ENCODE measurements at places on chromosomes 12 and 14.

GRCh38 chr12:12899530-12900380, 8.4 kb downstream of the GPRC5A start:
- peak; percentile 58 for DNase-seq

DNA sequence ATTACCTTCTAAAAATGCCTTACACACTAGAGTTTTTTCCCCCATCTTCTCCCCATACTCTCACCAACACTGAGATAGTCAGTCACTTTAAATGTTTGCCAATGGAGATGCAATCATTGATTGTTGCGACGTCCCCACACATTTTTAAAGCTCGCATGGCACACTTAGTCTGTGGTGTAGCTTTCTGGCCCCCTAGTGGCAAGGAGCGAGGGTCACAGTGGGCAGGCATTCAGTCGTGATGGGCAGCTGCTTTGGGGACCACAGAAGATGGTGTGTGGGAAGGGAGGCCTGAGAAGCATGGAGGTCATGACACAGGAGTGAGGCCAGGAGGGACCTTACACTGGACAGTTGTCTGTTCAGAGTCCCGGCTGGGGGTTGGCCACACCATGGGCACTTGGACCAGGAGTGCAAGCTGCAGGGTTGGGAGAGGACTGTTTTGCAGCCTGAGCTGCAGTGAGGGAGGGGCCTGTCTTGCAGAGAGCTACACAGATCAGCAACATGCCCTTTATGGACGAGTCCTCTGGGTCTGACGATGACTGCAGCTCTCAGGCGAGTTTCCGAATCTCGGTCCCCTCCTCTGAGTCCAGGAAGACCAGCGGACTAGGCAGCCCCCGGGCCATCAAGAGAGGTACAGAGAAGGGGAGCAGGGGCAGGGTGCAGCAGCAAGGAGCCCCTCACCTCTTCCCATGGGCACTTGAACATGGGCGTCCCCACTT, 28.6 kb downstream of the PIGH start:
- peak; percentile 85 for DNase-seq

GRCh38 chr12:3155702-3156370, 78.7 kb downstream of the TSPAN9 start:
- no peak for DNase-seq

- no peak for DNase-seq
These were observed 60.1 kb upstream of the RFX4 start for GRCh38 chr12:106522708-106523107.

DNA sequence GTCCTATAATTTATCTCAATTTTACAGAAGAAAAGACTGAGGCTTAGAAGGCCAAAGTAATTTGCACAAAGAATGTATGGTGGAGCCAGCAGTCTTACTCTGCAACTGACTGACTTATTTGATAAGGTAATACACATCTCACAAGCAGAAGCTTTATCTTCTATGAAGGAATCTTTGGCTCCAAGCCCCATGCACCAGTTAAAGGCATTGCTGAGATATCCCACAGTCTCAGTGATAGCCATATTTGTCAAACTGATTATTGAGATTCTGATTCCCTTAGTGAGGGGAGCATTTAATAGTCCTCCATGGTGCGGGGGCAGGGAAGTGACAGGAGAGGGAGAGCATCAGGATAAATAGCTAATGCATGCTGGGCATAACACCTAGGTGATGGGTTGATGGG, 60.4 kb upstream of the GRIP1 start:
- DNase-seq: no peak

GRCh38 chr12:11460343-11461023, 65.1 kb upstream of the PRB2 start:
- DNase-seq: no peak

- DNase-seq: no peak
These were observed 186.0 kb upstream of the ABCD2 start for GRCh38 chr12:39805651-39806050.

DNA sequence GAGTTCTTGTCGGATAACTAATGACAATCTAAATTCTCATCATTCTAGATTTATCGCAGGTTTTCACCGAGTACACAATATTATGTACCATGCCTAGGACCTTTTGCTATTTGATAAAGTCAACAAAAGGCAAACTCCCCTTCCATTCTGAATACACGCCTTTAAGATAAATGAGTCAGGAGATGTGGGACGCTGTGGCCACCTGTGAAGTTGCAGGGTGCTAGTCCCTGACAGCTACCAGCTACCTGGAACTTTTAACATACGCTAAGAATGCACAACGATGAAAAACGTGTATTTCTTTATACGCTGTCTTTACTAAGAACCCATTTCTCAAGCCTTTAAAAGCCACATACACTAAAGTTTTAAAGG, 678 bp downstream of the MDM1 start:
- DNase-seq: no peak

DNA sequence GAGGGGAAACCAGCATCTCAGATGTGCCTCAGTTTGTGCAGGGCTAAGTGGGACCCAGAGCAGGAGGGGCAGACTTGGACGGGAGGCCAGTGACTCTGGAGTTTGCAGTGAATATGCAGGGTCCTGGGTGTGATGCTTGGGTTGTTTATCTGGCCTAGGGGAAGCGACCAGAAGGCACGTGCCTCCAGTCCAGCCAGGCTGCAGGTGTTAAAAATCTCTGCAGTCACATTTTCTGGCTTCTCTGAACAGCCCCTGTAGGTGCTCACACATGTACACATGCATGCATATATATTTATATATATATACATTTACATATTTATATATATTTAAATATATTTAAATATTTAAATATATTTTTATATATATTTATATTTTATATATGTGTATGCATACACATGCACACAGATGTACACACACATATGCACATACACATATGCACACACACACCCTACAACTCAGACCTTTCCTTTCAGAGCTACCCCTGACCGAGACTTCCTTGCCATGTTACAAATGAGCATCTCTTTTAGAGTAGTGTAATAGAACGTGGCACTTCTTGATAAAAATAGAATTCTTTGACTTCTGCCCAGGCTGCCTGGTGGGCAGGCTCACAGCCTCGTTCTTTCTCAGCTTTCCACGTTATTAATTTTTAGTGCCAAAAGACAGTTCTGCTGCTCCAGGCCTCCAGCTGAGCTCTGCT, 26.8 kb upstream of the TCL1B start:
- DNase-seq: no peak

DNA sequence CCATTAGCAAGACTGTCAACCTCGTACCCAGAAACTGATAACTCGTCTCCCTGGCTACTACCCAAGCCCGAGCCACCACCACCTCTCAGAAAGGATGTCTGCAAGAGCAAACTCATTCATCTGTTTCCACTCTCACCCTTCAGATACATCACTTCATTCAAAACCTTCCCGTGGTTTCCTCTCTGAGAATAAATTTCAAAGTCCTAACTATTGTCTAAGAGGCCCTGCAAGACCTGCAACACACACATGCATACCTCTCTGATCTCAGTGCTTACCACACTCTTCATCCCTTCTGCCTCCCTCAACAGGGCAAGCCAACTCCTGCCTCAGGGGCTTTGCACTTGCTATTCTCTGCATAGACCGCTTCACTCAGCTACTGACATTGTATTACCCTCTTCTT, 40.6 kb downstream of the PPP1R13B start:
- DNase-seq: no peak

DNA sequence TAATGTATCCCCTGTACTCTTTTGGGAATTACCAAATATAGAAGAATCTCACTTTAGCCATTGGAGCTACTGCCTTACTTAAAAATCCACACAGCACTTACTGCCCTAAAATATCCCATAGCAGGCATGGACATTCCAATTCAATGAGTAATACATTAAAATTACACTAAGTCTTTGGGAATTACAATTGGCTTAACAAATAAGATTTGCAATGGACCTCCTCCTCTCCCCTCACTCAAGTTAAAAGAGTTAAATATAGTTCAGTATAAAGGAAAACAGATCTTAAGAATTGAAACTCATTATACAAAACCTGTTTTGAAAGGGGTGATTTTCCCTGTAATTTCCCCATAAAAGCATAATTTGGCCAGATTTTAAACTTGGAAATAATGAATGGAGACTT, 477.1 kb downstream of the SLC16A7 start:
- peak; percentile 20 for DNase-seq

DNA sequence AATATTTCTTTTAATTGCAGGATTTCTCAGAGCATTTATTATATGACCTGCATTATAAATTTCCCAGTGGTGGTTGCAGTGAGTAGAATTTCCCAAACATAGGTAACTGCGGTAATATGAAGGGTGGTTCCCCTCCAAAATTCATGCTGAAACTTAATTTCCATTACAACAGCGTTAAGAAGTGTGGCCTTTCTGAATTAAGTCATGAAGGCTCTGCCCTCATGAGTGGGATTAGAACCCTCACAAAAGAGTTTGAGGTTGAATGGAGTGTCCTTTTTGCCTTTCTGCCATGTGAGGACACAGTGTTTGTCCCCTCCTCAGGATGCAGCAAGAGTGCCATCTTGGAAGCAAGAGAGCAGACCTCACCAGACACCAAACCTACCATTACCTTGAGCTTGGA, 233.6 kb downstream of the KTN1 start:
- DNase-seq: no peak

GRCh38 chr12:67982164-67982563, 7.1 kb upstream of the IFNG-AS1 start:
- peak; percentile 40 for DNase-seq

DNA sequence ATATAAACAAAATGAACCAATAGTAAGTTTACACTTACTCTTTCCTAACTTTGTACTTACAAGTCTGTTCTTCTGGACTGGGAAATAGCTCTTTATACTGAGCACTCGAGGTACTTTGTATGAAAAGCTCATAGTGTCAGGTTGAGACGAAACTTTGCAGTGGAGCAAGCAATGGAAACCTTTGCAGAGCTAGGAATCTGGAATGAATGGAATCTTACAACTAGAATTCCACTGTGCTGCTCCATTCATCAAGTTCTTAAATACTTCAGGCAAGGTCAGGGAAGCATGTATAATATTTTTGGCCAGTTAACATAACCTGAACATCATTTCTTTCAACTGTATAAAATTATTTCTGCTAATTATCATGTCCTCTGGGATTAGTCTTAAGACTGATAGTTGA, 1327.5 kb upstream of the FLRT2 start:
- DNase-seq: no peak

GRCh38 chr12:124509676-124510300, 57.6 kb downstream of the NCOR2 start:
- DNase-seq: peak; percentile 59

DNA sequence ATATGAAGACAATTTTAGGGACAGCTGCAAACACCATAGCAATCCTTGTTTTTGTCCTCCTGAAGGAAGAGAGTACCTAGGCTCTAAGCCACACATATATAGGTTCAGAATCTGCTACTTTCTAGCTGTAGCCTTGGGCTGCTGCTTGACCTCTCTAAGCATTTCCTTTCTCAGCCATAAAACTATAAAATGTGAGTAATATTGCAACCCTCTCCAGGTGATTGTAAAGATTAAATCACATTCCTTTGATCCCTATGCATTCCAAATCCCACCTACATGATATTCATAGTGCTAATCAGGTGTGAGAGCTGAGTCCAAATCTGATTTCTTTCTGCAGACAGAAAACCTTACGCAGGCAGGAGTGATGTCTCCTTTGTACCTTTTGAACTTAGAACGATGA, 913.5 kb downstream of the VRK1 start:
- DNase-seq: no peak

DNA sequence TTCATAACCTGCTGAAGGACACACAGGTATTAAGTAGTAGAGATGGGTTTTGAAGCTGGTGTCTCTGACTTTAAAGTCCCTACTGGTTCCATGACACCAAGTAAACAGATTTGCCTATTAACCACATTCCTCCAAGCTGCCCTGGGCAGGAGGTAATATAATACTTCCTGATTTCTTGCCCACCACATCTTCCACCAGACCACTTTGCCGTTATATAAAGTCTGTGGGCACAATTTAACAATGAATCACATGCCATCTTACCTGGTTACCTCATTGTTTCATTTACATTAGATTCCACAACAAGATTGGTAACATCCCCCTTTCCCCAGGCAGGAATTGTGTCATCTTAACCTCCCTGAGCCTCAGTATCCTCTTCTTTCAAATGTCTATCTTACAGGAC, 900 bp upstream of the LRRC23 start:
- DNase-seq: no peak

DNA sequence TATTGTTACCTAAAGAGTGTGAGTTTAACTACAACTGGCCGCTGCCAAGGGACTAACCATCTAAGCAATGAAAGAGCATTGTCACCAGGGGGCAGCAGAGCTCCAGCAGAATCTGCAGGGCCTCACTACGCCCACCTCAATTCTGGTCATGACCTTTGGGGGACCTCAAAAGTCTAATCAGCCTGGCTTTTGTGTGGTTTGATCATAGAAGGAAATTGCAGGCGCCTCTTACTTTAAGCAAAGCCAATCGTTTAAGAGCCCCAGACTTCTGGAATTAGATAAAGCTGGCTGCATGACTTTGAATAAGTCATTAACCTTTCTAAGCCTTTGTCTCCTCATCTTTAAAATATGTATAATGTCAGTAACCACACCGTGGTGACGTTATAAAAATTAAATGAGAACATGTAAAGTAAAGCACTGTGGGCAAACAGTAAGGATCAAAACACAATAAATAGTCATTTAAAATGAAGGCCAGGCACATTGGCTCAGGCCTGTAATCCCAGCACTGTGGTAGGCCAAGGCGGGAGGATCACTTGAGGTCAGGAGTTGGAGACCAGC, 58.6 kb downstream of the TBX3 start:
- DNase-seq: peak; percentile 73

GRCh38 chr14:103593577-103593976, 30.8 kb downstream of the COA8 start:
- no peak for DNase-seq

DNA sequence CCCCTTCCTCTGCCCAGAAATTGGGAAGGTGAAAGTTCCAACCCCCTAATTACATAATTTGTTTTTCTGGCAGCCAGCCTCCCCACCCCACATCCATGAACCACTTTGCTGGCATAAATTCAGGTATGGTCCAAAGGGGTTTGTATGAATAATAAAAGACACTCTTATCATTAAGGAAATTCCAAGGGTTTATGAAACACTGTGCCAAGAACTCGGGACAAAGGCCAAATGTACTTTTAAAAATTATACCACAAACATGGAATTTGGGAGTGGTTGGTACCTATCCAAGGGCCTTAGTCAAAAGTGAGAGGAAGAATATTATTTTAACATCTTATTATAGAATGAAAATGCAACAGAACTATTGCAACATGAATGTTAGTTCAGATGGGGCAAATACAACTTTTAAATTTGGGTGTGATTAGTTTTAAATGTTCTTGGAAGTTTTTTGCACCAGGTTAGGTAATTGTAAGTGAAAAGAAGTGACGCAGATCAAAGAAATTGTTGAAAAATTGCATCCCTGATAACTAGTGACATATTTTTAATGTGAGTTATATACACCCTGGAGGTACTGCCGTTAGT, 217.8 kb downstream of the TMEM117 start:
- DNase-seq: peak; percentile 55

DNA sequence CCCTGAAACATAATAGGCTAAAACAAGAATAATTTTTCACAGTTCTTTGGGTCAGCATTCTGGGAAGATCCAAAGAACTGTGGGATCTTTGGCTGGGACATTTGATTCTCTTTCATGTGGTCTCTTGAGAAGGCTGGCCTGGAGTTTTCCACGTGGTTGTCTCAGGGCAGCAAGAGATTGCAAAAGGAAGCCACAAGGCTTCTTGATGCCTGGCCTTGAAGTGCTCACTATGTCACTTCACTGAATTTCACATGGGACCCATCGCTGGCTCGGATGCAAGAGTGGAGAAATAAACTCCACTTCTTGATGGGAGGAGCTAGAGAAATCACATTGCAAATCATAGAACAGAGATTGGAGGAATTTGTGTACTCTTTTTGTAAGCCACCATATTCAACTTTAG, 343.4 kb downstream of the MED13L start:
- DNase-seq: no peak

All from AG20443 (cell line).